WERI-Rb-1 (cell line): ENCODE measurements at places on chromosomes 2 and 18.
A peak's percentile ranks its signal among the peaks of the same experiment; 100 is the strongest.

DNA sequence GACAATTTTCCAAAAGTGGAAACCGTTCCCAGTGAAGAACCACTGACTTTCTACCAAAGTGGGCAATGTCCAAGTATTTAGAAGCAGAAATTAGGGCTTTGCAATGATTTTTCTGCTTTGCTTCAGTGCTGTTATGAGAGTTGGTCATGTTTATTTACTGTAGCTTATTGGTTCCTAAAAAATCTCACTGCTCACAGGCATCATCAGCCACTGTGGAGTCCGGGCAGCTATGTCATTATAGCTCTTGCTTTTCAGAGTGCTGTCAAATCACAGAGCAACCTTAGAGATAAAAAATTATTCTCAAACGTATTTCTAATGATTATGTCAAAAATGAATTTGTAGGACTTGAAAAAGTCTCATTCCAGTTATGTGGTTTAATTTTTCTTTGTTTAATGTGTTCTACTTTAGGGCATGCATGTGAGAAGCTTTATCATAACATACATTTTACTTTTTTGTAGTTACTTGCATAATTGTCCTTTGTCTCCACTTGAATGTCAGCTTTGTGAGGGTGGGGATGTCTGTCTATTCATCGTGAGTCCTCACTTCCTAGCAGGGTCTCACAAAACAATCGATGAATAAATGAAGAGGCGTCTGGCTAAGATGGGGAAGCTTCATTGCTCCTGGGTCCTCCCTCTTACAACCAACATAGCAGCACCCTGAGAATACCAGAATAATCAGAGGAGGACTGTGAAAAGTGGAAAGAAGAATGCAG, 117.6 kb downstream of the TPGS2 start:
- no peak for DNase-seq

GRCh38 chr2:241445426-241445825, 63.0 kb downstream of the STK25 start:
- DNase-seq, result no peak

DNA sequence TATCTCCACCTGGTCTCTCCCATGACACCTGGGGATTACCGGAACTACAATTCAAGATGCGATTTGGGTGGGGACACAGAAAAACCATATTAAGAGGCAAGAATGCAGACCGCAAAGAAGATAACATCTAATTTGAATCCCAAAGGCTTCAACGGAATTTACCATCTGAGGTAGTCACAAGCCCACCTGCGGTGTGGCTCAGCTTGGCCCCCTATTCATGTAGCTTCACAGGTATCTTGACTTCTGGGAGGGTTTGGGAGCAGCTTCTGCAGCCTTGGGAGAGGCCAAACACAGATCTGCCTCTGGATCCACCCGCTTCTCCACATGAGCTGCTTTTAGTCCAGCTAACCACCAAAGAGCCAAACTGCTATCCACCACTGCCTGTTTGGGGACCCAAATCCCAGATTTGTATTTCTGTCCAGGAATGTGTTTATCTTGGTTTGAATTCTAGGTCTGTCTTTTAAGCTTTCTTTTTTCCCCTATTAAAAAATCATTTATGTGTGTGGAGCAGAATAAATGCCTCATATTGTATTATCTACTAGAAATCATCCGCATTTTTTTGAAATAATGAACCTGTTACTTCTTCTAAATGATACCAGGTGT, 247.6 kb downstream of the DLGAP1 start:
- no peak for DNase-seq

- DNase-seq, result no peak
These were observed 48.0 kb downstream of the TEX44 start for GRCh38 chr2:231640641-231641111.

GRCh38 chr2:117771969-117772630, 42.4 kb upstream of the DDX18 start:
- peak; percentile 11 for DNase-seq

DNA sequence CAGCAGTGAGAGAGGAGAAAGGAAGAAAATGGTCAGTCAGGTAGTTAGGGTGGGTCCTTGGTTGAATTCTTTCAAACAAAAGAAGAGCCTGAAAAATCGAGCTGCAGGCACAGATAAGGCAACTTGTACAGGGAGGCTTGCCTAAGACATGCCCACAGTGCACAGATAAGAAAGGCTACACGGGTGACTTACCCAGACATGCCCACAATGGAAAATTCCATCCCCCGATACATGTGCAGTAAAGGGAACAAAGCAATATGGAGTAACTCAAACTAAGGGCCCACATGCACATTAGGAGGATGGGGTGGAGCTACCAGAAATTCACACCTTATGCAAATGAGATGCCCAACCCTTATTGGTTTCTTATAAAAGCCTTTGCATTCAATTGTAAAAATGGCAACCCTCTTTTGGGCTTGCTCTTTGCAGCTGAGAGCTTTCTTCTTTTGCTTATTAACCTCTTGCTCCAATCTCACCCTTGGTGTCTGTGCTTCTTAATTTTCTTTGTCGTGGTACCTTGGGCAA, 110.3 kb upstream of the RMP24 start:
- DNase-seq, result no peak

GRCh38 chr18:48003426-48004349, 73.2 kb upstream of the SMAD2 start:
- DNase-seq, result no peak

GRCh38 chr2:147442816-147443215, 402.0 kb upstream of the ACVR2A start:
- no peak for DNase-seq

- DNase-seq, result no peak
These were observed 418 bp downstream of the WDR75 start for GRCh38 chr2:189441709-189442074.

DNA sequence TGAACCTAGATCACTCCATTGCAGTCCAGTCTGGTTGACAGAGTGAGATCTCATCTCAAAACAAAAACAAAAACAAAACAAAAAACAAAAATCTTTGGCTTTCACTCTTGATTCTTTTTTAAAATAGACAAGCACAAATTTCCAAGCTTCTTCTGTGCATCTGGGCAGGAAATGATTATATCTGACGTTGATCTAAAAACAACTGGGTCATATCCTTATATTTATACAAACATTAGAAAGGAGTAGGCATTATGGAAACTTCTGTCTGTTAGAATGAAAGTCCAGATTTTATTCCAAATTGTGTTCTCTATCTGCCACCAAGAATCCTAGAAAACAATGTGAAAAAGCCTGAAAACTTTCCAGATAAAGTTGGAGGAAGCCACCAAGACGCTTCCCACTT, 26.2 kb upstream of the PMAIP1 start:
- DNase-seq, result no peak

DNA sequence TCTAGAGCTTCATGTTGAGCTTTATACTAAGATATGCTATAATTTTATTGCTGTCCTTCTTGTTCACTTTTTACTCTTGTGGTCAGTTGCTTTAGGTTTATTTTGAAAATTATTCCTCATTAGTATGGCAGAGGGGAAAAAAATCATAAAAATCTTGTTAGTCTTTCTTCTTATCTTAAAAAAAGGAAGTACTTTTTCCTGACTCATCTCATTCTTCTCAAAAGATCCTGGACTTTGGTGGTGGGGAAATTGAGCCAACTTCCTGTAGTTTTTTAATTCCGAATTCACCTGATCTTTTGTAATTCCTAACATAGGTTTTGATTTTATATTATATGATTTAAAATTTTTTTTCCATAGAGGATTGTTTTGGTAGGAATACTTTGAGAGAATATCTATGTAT, 3.8 kb downstream of the SLC4A1AP start:
- DNase-seq, result no peak

- DNase-seq, result no peak
These were observed 8.6 kb upstream of the IL36A start for GRCh38 chr2:112996635-112997034.

GRCh38 chr2:79129804-79130203, 9.5 kb downstream of the REG1A start:
- DNase-seq, result no peak

DNA sequence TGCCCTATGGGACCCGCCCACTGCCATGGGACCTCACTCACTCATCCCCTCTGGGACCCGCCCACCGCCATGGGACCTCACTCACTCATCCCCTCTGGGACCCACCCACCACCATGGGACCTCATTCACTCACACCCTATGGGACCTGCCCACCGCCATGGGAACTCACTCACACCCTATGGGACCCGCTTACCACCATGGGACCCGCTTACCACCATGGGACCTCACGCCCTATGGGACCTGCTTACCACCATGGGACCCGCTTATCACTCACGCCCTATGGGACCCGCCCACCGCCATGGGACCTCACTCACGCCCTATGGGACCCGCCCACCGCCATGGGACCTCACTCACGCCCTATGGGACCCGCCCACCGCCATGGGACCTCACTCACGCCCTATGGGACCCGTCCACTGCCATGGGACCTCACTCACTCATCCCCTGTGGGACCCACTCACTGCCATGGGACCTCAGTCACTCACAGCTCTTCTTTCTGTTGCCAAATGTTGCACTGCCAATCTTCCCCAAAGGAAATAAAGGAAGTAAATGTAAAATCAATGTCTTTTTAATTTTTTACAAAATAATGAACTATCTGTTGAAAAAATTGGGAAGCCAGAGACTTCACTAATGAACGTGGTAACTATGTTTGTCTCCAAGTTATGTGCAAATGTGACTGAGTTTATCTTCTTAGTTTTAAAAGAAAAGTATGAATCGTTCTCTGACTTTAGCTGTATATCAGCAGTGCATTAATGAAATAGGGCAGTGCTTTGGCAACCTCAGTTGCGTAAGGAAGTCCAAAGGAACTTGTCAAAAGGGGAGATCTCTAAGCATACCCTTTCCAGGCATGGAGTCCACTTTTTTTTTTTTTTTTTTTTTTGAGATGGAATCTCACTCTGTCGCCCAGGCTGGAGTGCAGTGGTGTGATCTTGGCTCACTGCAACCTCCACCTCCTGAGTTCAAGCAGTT, 101.5 kb upstream of the MGAT5 start:
- DNase-seq, result no peak

DNA sequence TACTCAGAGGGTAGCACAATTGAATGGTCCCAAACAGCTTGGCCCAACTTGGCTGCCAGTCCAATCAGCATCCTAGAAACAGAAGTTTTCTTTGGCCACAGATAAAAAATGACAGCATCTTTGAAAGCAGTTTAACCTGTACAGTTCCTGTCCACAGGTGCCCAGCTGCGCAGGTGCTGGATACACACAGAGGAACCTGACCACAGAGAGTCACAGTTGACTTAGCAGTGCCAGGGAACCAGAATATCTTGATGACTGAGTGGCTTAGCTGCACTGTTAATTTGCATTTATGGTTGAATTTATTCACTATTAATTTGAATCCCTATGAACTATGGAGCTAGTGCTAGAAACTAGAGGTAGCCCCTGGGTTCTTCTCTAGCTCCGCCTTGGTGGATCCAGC, 93.7 kb downstream of the TPGS2 start:
- DNase-seq, result no peak

GRCh38 chr2:151056870-151057269, 204.8 kb downstream of the RBM43 start:
- DNase-seq, result no peak

DNA sequence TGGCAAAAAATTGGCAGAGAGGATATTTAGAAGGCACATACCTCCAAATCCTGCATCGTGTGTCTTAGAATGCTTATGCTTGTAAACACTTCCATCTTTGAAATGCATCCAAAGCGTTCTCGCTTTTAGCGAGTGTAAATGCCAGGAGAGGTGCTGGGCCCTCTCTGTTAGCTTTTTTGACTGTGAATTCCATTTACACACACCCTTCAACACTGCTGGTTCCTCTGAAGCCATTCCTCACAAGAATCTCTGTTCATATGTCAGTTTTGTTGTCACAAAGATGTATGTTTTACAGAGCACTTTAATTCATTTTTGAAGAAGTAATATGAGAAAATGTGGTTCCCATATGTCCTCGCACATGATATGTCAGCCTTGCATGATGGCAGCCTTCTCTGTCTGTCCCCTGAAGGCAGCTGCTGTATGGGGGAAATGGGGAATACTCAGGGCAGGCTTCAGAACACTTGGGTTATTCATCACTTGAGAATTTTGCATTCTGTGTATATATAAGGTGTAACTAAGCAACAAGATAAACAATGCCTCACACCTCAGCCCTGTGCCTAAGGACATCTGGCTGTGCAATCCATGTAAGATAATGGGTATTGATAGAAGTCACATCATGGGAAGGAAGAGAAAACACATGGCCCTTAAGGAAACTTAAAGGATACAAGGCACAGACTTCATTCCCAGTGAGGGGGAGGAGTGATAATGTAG, 52.3 kb downstream of the RAB27B start:
- DNase-seq, result no peak

DNA sequence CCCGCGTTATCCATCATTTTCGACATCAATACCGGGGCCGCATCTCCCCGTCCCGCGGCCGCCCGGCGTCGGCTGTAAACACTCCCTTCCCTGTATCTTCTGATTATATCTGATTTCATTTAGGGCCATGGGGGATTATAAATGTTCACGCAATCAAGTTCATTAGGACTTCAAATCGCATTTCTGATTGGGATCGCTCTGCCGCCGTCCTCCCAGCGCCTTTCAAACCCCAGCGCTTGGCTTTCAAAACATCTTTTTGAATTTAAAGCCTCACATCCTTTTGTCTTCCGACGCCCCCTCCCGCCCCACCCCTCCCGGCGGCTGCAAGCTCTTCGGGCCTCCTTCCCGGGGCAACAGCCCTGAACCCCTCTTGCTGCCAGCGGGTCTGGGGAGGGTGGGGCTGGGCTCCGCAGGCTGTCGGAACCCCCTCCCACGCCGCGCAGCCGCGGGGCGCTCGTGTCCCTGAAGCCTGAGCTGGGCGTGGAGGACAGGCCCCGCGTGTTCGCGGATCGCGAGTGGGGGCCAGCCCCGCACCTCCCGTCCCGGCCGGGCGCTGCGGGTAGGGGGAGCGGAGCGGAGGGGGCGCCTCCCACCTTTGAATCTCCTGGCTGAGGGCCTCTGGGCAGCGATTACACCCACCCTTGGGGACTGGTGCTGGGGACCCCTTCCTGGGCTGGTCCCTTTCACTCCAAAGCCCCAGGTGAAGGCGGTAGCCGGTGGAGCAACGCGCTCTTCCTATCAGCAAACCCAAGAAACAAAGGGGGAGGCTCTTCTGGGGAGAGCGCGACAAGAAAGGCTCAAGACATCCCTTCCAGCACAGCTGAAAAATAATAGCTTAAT, 11.3 kb upstream of the GBX2 start:
- DNase-seq, result no peak

DNA sequence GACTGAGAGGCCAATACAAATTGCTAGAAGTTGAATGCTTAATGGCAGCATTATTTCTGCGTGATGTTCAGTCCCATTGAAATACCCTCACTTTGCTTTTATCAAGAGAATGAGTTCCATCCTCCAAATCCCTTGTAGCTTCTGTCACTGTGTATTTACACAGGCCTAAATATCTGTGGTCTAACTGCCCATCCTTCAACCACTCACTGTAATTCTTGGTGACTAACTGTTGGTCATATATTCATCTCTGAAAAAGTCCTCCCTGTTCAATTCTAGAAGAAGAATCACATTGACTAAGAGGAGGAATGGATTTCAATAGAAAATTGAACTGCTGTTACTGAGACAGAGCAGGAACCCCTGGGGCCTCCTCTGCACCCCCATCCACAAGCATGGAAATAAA, 74.2 kb upstream of the L3MBTL4 start:
- DNase-seq, result no peak

GRCh38 chr2:69933839-69934613, 19.1 kb downstream of the MXD1 start:
- DNase-seq, result no peak

GRCh38 chr2:9170458-9171130, 36.0 kb upstream of the ASAP2 start:
- no peak for DNase-seq
